ENCODE measurements at places on chromosomes 7 and 10.
A peak's percentile ranks its signal among the peaks of the same experiment; 100 is the strongest.

- no peak for DNase-seq
Observed at GRCh38 chr7:132395361-132395760, 180.9 kb downstream of the PLXNA4 start.

GRCh38 chr7:69860941-69861622 is 262.8 kb downstream of the AUTS2 start:
- no peak for DNase-seq

- no peak for DNase-seq
Observed at GRCh38 chr7:34133983-34134782, 228.8 kb downstream of the BMPER start.

DNA sequence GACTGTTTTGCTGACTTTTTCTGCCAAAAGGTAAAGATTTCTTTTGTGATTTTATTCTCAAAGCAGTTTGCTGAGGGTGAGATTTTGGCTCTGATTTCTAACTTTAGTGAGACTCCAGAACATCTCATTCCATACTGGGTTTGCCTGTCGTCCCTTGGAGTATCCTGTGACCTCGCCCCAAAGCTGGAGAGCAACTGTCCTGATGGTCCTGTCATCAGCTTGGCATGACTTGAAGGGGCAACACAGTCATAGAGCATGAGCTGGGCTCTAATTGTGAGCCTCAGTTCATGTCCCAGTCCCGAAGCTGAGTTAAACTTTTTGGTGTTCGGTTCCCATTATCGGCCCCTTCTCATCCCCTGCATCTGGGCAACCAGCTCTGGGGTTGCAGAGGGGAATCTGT is 23.4 kb downstream of the C10orf90 start:
- no peak for DNase-seq

DNA sequence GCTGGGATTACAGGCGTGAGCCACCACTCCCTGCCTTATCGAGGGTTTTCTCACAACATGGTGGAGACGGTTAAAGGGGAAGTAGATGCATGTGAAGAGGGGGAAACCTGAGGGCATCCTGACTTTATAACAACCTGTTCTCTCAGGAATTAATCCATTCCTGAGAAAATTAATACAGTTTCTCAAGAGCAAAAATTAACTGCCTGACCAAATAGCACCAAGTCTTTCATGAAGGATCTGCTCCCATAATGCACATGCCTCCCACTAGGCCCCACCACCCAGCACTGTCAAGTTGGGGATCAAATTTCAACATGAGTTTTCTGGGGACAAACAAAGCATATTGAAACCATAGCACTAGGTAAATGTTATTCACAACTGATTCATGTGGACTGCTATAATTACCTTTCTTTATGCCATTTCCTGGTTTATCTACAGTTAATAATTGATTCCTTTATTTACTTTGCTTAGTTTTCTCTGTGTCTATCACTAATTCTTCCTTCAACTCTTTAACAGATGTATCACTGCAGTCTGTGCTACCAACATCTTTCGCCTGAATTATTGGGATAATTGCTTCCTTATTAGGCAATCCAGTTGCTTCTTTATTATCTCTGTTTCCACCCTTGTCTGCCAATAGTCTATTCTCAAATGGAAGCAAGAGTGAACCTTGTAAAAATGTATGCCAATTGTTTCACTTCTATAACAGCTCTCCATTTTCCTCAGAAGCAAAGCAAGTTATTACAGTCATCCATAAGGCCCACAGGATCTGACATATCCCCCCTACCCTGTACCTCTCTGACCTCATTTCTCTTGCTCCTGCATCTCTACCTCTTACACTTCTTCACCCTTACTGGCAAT is 12.9 kb upstream of the MICU1 start:
- DNase-seq, result no peak

DNA sequence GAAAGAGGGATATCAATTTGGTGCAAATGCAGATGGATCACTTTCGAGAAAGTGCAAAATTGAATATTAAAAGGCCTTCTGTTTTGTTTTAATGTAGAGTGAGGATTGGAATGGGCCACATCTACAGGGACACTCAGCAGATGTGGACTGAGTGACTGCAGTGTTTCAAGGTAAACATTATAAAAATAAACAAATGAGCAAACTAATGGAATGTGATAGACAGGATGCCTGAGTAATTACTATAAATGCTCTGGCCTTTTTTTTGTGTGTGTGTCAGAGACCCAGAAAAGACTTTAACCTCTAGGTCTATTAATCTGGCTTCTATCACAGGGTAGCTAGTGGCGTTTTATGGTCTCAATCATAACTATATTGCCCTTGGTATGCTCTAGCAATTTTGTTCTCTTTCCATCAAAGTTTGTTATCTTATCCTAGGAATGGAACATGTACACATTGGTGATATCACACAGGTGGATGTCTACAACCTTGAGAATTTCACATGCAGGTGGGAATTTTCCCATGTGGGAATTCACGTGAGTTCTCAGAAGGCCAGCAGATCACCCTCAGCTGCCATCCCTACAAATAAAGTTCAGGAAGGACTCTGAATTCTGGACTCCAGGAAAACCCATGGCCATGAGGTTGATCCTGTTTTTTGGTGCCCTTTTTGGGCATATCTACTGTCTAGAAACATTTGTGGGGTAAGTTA is at the start of gene CPA2:
CPA2 (plus strand) TSS at position 606 of the 703 bp plus-strand sequence; CDS start at position 625, 19 bp downstream.
- DNase-seq, result no peak

DNA sequence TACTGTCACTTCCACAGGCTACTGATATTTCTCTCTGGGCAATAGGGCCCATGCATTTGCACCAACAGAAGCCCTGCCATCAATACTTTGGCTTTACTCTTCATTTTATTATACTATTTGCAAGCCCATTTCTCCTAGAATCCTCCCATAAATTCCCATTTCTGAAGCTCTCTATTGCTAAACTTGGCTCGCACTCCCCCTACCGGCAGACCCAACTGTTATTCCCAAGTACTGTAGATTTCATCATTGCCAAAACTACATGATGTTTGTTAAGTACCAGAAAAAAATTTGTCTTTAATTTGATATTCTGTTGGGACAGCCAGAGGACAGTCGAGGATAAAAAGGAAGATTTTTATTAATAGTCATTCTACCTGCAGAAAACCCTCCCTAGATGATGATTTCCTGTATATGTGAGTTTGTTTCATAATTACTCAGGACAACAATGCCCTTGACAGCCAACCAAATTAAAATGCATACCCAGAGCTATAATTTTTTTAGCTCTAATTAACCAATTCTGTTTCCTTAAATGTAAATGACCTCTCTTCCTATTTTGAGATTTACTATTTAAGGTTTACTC is 298.6 kb downstream of the REEP3 start:
- no peak for DNase-seq

GRCh38 chr7:105444342-105444987 is 55.7 kb upstream of the SRPK2 start:
- DNase-seq, result no peak

GRCh38 chr7:101953248-101953819 is 135.9 kb downstream of the CUX1 start:
- DNase-seq, result no peak

- DNase-seq, result no peak
Observed at GRCh38 chr10:29760138-29760900, 125.5 kb upstream of the SVIL start.

GRCh38 chr7:143351060-143351459 is 11.5 kb downstream of the FAM131B start:
- no peak for DNase-seq

- no peak for DNase-seq
Observed at GRCh38 chr7:67894746-67895145, 898.1 kb downstream of the TYW1 start.

- DNase-seq, result no peak
Observed at GRCh38 chr10:97888134-97888533, 38.5 kb downstream of the GOLGA7B start.

DNA sequence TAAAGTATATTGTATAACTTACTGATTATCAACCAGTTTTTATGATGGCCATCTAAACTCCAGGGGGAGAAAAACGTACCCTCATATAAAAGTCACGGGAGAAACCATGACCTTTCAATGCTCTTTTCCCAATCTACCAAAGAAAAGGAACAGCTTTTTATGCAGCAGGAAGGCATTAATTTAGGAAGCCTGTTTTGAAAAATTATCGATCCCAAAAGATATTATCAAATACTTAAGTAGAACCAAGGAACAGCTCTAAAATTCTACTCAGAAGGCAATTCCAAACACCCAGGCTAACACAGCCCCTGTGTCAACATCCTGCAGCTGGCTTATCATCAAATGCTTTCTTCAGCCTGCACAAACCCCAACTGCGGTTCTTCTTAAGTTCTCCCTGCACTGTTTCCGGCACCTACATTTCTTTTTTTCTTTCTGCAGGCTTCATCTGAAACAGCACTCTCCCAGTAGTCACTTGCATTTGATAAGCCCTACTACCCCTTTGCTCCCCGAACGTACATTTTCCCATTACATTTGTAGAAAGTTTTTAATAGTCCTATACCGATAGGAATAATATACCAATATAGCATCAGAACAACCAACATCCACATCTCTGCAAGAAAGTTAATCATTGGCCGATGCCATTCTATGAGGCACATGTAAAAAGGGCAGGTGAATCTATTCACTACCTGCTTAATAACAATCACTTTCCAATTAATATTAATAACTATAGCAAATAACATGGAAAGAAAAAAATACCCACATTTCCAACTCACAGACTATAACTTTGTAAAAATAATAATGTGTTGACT is 47.9 kb downstream of the PIP4K2A start:
- DNase-seq, result peak; percentile 63

- DNase-seq, result no peak
Observed at GRCh38 chr10:101902032-101902819, 58.6 kb upstream of the KCNIP2 start.

DNA sequence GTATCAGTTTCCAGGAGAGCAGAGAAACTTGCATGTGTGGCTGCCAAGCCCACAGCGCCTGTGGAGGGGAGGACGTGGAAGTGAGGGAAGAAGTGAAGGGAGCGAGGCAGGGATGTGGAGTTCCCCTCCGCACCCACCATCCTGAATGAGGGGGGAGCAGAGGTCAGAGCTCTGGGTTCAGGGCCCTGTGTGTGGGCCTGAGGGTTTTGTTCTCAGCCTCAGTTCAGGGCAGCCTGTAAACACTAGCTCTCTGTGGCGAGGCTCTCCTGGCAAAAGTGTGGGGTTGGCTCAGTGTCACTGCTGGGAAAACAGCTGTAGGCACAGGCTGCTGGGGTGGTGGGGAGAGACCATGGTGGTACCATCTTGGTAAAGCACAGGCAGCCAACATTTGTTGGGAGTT is 108.4 kb downstream of the C10orf105 start:
- no peak for DNase-seq

DNA sequence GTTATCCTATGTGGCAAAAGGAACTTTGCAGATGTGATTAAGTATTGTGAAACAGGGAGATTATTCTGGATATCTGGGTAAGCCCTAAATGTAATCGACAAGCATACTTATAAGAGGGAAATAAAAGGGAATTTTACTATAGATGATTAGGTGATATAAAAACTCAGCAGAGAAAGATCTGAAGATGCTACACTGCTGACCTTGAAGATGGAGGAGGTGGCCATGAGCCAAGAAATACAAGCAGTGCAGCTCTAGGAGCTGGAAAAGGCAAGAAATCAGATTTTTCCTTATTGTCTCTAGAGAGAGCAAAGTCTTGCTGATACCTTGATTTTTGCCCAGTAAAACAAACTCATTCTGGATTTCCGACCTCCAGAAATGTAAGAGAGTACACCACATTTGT is 67.7 kb downstream of the BRAF start:
- DNase-seq, result no peak

DNA sequence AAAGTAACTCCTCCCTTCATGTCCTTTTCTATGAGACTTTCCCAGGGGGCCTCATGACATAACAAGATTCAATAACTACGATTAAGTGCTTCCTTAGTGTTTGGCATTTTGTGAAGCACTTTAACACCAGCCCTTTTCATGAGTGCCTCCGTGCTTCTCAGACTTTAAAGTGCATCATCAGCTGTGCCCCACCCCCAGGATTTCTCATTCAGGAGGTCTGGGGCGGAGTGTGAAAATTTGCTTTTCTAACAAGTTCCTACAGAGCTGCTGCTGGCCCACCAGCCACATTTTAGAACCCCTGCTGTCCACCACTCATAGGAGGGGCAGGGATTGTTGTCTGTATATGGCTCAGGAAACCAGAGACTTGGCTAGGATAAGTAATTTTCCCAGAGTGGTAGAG is 445.3 kb downstream of the LRMDA start:
- DNase-seq, result no peak

DNA sequence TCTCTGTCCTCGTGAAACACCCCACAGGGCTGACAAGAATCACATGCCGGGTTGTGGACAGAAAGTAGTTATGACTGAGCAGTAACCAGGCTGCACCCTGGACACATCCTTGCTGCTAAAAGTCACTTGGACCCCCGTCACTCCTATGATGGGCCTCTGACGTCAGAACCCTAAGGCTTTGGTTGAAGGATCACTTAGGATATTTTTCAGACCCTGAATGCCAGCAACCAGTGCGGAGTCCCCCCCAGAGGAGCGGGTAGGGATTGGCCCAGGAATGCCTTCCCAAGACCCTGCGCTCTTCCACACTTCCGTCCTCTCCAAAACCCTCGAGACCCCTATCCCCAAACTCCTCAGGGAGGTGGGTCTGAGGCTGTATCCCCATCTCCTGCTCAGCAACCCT is 52.1 kb downstream of the CFAP46 start:
- DNase-seq, result no peak

GRCh38 chr7:154693661-154694060 is 309.3 kb downstream of the PAXIP1 start:
- no peak for DNase-seq

DNA sequence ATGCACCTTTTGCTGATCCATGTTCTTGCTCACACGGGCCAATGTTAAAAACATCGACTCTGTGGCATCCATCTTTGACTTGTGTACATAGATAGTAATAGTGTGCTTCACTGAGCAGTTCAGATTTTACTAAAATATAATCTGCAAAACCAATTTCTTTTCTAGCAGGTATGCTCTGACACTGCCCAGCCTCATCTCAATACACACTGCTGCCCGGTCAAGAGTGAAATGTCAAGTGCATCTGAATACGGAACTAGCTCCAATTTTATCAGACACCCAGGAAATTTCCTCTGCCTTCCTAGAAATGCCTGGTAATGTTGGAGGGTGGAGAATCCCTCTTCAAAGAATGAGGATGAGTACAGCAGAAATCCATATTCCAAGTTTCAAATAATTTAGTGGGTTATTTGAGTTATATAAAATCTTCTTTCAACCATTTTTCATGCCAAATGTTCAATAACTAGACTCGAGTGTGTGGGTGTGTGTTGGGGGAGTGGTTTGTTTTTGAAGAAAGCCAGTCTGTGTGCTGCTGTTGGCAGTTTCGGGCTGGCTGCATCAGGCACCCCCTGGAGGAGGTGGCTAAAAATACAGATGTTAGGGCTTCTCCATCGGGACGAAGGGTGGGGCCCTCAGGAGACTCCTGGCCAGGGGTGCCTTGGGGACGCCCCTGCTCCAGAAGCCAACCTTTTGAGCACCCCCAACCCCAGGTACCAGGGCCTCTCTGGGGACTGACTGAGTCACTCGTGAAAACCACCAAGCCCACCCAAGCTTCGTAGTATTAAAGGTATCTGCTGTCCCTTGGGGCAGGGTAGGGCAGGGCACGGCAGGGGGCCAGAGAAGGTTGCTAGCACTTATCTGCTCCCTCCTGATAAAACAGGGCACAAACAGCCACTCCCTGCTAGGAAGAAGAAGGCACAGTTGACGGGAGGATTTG is 15.4 kb downstream of the CTBP2 start:
- no peak for DNase-seq

- no peak for DNase-seq
Observed at GRCh38 chr10:69848454-69848853, 46.7 kb downstream of the COL13A1 start.

- no peak for DNase-seq
Observed at GRCh38 chr10:119222537-119222936, 15.2 kb downstream of the GRK5 start.

Measured in effector CD4-positive, alpha-beta T cell (primary cell).